ENCODE measurements at places on chromosomes 12 and 14. TPM values are rescaled to one million over a fixed set of nuclear protein-coding genes. Genes with fewer than 3 reads are reported as not detected.

Gene CINP
- 80.6 TPM for polyA plus RNA-seq

Gene OXA1L
- 76.8 TPM for polyA plus RNA-seq

DNA sequence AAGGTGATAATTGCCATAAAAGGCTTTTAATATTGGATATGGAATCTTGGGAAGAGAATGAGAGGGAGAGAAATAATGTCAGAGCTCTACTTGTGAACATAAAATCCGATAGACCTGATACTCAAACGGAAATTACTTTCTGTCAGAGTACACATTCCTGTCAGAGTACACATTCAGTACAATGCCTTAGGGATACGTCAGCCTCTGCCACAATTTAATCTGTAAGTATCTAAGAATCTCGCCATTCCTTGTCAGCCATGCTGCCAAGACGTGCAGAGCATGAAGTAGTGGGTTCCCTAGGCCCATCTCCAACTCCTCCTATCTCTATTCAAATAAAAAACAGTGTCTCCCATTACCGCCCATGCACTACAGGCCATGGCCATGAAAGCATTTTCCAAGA lies 242.6 kb downstream of the CEP128 start:
- no peak for DNase-seq

GRCh38 chr12:27541031-27541719 lies 17.2 kb downstream of the PPFIBP1 start:
- DNase-seq, result no peak

Gene HOXC10
- polyA plus RNA-seq, result 4.3 TPM

DNA sequence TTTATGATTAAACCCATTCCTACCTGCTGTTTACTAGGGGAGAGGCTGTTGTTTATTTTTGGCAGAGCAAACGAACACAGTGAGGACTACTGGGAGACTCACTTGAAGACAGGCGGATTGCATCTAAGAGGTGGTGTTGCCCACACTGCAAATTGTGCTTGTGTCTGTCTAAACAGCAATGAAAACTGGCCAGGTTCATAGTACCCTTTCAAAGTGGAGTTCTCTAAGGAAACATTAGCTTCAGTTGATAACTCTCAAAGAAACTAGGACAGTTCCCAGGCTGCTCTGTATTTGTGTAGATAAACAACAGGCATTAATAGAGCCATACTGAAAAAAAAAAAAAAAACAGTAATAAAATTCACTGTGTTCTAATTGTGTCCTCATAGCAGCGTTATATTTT lies 466.0 kb upstream of the RGS6 start:
- DNase-seq, result no peak

DNA sequence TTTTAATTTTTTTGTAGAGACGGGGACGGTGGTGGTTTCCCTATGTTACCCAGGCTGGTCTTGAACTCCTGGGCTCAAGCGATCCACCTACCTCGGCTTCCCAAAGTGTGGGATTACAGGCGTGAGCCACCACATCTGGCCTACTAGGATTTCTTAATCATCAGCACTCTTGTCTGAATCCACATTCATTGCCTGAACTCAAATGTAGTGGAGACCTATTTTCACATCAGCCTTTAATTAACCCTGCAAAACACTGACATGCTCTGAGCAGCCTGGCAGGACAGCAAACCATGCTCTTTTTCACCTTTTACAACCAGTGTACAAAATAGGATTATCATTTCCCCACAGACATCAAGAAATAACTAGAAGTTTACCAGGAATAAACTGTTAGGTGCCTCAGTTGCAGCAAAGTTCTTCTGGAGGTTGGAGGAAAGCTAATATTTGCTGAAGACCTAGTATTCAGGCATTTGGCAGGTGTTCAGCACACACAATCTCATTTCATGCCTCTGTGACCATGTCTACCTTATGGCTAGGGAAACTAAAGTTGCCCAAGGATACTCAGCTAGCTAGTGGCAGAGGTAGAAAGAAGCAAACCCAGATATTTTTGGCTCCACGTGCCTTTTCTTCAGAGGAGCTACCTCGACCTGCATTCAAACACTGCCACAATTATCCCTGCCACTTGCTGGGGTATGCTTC lies 37.7 kb downstream of the CFL2 start:
- DNase-seq, result no peak

- DNase-seq, result no peak
Measured at GRCh38 chr14:85214471-85214870, 315.5 kb upstream of the FLRT2 start.

- DNase-seq, result no peak
Measured at GRCh38 chr12:88327276-88327675, 185.2 kb downstream of the TMTC3 start.

GRCh38 chr12:75661908-75662307 lies 150.5 kb upstream of the KRR1 start:
- no peak for DNase-seq

GRCh38 chr12:45575823-45576475 lies 153.6 kb upstream of the ARID2 start:
- DNase-seq, result no peak

DNA sequence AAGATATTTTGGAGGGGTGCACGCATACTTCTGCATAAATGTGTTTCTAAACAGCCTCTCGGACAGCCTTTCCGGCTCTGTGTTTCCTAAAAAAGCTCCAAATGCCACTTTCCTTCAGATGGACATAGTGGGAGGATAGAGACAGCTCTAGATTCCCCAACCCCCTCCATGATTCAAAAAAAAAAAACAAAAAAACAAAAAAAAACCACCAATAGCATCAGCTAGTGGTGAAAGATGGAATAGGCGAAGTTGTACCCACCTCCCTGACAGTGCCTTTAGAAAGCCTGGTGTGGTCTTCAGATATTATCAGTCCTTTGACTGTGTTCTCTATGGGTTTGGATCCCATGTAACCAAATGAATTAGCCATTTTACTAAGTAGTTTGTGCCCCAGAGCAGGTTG lies 94.1 kb downstream of the PHETA1 start:
- DNase-seq, result no peak

DNA sequence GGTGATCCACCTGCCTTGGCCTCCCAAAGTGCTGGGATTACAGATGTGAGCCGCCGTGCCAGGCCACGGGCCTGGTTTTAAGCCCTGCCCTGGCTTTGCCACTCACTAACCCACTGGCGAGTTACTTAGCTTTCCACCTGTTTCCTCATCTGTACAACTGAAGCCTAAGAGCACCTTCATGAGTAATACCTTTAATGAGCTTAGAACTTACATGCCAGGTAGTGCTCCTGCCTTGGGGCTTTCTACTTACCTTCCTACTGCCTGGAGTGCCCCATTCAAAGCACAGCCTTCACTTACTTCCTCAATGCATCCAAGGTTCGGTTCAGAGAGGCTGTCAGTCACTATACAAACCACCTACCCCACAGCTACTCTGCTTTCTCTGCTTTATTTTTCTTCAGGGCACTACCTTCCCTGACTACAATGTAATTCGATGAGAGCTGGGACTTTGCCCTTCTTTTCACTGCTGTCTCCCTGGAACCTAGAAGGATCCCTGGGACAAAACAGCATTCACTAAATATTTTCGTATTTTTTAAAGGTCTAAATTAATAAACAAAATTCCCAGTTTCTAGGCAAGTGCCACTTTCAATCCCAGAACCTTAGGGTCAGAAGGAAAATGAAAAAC lies 13.8 kb downstream of the ZCCHC8 start:
- no peak for DNase-seq

Gene RPL10L
- 182 TPM for polyA plus RNA-seq

Gene YY1
- polyA plus RNA-seq, result 74.2 TPM

DNA sequence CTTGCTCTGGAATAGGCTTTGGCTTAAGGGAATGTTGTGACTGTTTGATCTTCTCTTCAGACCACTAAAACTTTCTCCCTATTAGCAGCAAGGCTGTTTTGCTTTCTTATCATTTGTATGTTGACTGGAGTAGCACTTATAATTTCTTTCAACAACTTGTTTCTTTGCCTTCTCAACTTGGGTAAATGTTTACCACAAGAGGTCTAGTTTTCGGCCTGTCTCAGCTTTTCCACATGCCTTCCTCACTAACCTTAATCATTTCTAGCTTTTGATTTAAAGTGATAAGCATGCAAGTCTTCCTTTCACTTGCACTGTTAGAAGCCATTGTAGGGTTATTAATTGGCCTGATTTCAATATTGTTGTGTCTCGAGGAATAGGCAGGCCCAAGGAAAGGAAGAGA lies 126.7 kb upstream of the AEBP2 start:
- no peak for DNase-seq

GRCh38 chr12:107163413-107163812 lies 70.1 kb upstream of the CRY1 start:
- DNase-seq, result no peak

DNA sequence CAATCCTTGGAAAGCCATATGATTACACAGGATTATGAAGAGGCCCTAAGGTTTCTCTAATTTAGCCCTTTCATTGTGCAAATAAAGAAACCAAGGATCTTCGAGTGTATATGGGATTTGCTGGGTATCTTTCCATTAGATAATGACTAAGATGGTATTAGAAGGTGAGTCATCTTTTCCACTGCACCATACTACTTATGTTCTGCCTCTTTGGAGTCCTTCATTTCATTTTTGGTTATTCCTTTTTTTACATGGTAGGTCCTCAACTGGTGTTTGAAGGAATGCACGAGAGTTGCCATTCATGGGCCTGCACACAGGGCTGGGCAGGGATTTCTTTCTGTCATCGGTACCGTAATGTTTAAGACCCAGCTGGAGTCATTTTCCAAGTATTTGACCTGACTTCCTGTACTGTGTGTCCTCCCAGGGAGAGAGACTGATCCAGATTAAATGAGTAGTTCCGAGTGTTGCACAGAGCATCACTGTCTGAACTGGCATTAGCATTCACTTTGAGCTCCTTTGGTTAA lies 85.7 kb downstream of the BORCS5 start:
- no peak for DNase-seq

GRCh38 chr14:68676511-68676943 lies 116.3 kb downstream of the ZFP36L1 start:
- DNase-seq, result no peak

- DNase-seq, result peak; percentile 88
Measured at GRCh38 chr12:3275171-3276041, 198.2 kb downstream of the TSPAN9 start.

GRCh38 chr12:43233861-43234260 lies 318.1 kb downstream of the ADAMTS20 start:
- DNase-seq, result no peak

Gene TAS2R10
- not detected for polyA plus RNA-seq

Gene PLXNC1
- 36.5 TPM for polyA plus RNA-seq

Gene NRXN3
- polyA plus RNA-seq, result 3.9 TPM

- DNase-seq, result no peak
Measured at GRCh38 chr12:118327391-118327790, 45.3 kb downstream of the TAOK3 start.

Gene DIO2
- polyA plus RNA-seq, result 10.9 TPM

- DNase-seq, result no peak
Measured at GRCh38 chr14:57928732-57929131, 62.8 kb upstream of the SLC35F4 start.

Gene LGMN
- 88.9 TPM for polyA plus RNA-seq

- DNase-seq, result peak; percentile 0
Measured at GRCh38 chr14:94568186-94568585, 6.9 kb downstream of the SERPINA4 start.

GRCh38 chr14:71415404-71415690 lies 508.1 kb downstream of the PCNX1 start:
- no peak for DNase-seq

DNA sequence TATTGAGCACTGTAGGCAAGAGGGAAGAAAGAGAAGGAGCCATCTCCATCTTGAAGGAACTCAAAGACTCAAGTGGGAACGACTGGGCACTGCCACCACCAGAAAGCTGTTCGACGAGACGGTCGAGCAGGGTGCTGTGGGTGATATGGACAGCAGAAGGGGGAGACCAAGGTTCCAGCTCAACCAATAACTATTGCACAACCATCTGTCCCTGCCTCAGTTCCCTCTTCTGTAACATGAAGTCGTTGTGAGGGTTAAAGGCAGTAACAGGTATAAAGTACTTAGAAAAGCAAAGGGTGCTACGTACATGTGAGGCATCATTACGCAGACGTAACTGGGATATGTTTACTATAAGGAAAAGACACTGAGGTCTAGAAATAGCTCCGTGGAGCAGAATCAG lies 13.9 kb upstream of the BDKRB1 start:
- DNase-seq, result no peak

GRCh38 chr12:114746297-114747011 lies 62.5 kb upstream of the TBX3 start:
- DNase-seq, result no peak

DNA sequence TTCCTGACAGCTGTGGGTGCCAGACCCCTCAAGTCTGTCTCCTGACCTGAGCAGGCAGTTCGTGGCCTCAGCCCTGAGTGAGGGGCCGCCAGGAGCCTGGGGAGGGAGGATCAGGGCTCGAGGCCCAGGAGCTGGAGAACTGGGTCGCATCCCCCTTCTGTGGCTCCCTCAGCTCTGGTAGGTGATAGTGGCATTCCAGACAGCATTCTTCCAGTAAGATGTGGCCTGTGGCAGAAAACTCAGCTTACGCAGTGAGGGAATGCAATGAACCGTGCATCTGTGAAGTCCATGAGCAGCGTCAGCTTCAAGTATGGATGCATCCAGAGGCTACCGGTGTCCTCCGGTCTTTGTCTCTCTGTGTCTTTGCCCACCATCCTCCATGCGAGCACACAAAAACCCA lies 28.4 kb upstream of the FBRSL1 start:
- DNase-seq, result no peak

GRCh38 chr14:92601131-92601710 lies 87.6 kb downstream of the RIN3 start:
- no peak for DNase-seq

DNA sequence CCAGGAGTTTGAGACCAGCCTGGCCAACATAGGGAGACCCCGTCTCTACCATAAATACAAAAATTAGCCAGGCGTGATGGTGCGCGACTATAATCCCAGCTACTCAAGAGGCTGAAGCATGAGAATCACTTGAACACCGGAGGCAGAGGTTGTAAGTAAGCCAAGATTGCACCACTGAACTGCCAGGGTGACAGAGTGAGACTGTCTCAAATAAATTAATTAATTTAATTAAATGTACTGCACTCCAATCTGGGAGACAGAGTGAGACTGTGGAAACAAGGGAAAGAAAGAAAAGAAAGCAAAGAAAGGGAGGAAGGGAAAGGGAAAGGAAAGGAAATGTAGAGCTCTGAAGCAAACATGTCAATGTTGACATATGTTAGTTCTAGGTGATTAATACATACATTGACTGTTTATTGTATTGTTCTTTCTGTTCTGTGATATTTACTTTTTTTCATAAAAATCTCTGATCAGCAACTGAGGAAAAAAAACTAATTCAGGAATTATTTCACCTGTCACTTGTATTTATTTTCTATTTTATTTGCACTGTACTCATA lies 99.6 kb downstream of the DENND5B start:
- no peak for DNase-seq

- no peak for DNase-seq
Measured at GRCh38 chr12:94284046-94284445, 135.7 kb downstream of the PLXNC1 start.

Gene JPH4
- 3.4 TPM for polyA plus RNA-seq
